ENCODE measurements at places on chromosomes 4 and X.

GRCh38 chr4:141705747-141706377, 69.5 kb downstream of the IL15 start:
- DNase-seq, result no peak

GRCh38 chr4:153081006-153081580, 123.2 kb upstream of the TRIM2 start:
- DNase-seq, result no peak

GRCh38 chr4:150960818-150961217, 54.3 kb downstream of the LRBA start:
- DNase-seq, result no peak

DNA sequence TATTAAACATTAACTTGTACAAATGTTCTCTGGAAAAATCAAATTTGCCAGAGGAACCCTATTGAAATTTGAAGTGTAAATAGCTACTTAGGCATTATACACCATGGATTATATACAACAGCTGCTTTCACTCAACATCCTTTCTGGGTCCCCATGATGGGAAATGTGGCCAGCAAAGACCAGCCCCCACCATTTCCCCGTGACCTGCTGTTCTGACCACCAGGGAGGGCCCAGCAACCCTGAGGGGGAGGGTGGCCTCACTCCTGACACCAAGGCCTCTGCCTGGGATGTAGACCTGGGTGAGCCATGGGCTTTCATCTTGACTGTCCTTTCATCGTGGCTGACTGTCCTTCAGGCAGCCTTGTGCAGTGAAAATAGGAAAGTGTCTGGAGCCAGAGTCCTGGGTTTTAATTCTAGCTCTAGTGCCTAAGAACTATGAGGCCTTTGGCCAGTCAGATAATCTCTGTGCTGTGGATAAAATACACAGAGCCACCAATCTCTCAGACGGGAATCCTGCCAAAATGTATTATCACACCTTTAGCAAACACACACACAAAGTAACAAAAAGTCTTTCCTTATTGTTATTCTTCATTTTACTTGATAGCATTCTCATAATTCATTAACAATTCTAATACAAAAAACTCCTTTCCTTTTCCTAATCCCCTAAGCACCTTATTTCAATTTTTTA, 45.1 kb downstream of the NR3C2 start:
- no peak for DNase-seq

GRCh38 chrX:119273420-119274192, 37.5 kb downstream of the PGRMC1 start:
- no peak for DNase-seq

GRCh38 chrX:118872102-118872566, 48.5 kb downstream of the ZCCHC12 start:
- no peak for DNase-seq

DNA sequence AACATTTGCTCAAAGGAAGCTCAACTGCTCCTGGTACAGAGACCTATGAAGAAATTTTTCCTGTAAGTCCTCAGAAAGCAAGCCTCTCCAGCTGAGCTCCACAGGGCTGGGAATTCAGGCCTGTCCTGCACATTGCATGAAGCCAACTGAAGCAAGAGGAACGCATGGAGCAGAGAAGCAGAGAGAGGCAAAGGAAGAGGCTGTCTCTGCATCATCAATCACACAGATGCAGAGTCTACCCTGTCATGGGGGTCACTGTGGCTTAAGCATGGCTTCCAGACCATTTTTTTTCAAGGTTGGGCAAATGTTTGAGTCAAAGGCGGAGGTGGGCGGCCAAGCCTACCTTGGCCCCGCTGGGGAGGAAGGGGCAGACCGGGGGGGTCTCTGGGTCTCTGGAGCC, 110.3 kb upstream of the MSX1 start:
- DNase-seq, result no peak

DNA sequence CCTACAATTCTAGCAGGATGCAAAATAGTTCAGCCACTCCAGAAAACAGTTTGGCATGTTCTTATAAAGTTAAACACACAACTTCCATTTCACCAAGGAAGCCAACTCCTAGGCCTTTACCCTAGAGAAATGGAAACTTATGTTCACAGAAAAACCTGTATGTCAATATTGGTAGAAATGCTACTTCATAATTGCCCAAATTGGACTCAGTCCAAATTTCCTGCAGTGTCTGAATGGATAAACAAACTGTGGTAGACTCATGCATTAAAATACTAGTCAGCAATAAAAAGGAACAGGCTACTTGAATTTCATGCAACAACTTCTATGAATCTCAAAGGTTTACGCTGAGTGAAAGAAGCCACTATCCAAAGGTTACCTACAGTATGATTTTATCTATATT, 1738.8 kb upstream of the IGFBP7 start:
- DNase-seq, result no peak

DNA sequence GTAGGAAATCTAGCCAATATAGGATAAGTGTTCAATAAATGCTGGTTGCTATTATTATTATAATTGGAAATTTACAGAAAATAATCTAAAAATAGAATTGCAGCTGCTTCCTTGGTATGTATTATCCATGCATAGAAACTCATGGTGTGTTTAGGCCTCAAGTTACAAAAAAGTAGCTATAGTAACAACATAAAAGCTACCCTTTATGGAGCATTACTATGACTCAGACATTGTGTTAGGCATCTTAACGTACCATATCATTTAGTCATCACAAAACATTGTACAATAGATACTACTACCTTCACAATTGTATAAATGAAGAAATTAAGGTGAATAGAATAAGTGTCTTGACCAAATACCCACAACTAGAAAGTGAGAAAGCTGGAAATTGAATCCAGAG, 126.9 kb upstream of the NRK start:
- DNase-seq, result no peak

- DNase-seq, result no peak
These were observed 137.6 kb downstream of the NPNT start for GRCh38 chr4:106032851-106033286.

GRCh38 chr4:4962928-4963327, 56.3 kb downstream of the CYTL1 start:
- no peak for DNase-seq
